ENCODE measurements at places on chromosomes 2 and 18. TPM values are rescaled to one million over a fixed set of nuclear protein-coding genes. Genes with fewer than 3 reads are reported as not detected.

GRCh38 chr2:75379476-75380210, 180.3 kb upstream of the TACR1 start:
- no peak overlapping the region for H3K27ac ChIP-seq
- H3K27me3 ChIP-seq: no peaks in the 10 kb centered on the region
- DNase-seq: no peak
- no peaks in the 10 kb centered on the region for H3K36me3 ChIP-seq

DNA sequence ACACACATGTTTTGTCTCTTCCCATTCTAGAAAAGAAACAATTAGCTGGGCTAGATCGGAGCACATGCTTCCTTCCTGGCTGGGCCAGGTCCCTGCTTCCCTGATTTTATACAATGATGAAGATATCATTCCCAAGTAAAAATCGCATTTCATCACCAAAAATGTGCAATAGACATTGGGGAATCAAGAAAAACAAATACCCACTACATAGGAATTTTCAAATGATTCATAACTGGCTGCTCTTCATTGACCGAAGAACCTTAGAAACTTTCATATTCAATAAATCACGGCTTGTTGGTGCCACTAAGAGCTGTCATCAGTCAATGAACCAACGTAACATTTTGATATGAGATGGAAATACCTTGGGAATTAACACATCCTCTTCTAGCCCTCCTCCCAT, 373.6 kb upstream of the TRIB2 start:
- no peaks in the 10 kb centered on the region for H3K4me1 ChIP-seq
- H3K27me3 ChIP-seq: no peaks in the 10 kb centered on the region
- no peak overlapping the region for H3K4me3 ChIP-seq
- DNase-seq: no peak
- no peak overlapping the region for H3K27ac ChIP-seq
- no peaks in the 10 kb centered on the region for H3K36me3 ChIP-seq

DNA sequence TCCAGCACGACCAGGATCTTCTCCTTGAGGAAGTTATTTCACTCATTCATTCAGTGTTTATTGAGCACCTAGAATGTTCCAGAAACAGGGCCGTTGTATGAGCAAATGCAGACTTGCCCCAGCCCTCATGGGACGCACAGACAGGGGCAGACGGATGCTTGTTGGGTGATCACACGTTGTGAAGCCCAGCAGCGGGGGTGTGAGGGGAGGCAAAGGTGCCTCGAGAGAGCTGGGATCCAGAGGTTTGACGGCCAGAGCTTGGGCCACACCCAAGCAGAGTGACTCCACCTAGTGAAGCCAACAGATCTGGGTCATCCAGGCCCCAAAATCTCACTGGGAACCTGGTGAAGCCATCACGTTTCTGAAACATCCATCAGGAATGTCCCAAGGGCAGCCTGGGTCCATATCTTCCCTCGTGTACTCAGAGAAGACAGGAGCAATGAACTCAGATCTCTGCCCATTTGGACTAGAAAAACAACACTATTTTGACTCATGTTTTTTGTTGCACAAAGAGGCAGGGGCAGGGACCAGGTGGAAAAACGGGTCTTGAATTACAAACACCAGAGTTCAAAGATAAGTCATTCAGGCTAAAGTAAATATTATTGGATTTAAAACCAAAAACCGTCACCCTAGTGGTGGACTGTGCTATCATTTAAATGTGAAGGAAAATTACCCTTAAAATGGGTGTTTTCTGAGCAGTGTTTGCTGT, 54.9 kb upstream of the RBM44 start:
- peaks cover 60% of the 10 kb centered on the region for H3K36me3 ChIP-seq
- no peaks in the 10 kb centered on the region for H3K27me3 ChIP-seq
- no peak for DNase-seq
- peaks cover 40% of the 10 kb centered on the region for H3K4me1 ChIP-seq
- no peak overlapping the region for H3K27ac ChIP-seq
- H3K4me3 ChIP-seq: no peak overlapping the region

- no peaks in the 10 kb centered on the region for H3K36me3 ChIP-seq
- no peak overlapping the region for H3K27ac ChIP-seq
These were observed 177.5 kb downstream of the RBM43 start for GRCh38 chr2:151083856-151084795.

DNA sequence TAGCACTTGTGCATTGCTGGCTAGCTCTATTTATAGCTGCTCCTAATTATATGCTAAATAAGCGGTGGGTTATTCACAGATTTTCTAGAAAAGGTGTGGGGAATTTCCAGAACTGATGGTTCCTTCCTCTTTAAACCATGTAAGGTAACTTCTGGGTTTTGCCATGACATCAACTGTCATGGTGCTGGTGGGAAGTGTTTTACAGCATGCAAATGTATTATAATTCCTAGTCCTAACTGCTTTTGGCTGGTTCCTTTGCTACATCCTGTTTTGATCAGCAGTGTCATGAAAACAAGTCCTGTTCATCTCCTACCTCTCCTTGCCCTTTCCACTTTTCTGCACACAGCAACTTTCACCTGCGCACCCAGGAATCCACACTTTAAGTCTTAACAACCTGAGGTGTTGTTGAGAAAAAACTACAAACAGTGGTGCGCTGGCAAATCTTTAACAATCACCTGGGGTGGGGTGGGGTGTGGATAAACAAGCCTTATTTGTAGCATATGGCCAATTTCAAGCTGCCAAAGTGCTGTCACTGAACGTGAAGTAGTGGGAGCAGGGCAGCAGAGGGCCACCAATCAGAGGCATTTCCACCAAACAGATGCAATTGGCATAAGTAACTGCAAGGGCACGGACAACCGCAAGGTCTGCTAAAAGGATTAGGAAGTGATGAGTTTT, 33.4 kb upstream of the SKOR2 start:
- H3K27me3 ChIP-seq: peaks cover 4% of the 10 kb centered on the region
- H3K36me3 ChIP-seq: no peaks in the 10 kb centered on the region
- H3K4me1 ChIP-seq: no peaks in the 10 kb centered on the region
- H3K4me3 ChIP-seq: no peak overlapping the region

GRCh38 chr18:31101183-31102024, 817 bp downstream of the DSC2 start:
- H3K36me3 ChIP-seq: no peaks in the 10 kb centered on the region
- no peak for DNase-seq
- H3K4me1 ChIP-seq: no peaks in the 10 kb centered on the region
- H3K4me3 ChIP-seq: peak overlapping the region; percentile 25

DNA sequence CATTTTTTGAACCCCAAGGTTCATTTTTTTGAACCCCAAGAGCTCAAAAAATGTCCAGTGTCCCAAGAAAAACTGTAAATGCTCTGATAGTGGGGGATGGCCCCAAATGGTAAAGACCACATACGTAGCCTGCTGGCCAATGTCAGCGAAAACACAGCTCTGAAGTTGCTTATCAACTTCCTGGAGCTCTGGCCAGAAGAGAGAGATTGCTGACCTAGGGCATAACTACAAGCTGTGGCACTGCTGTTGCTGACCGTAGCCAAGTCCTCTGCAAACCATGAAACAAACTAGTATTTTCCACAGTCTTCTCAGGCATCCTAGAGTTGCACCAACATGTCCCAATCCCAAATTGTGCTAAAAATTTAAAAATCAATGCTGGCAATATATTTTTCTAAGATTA, 50.9 kb downstream of the REEP1 start:
- DNase-seq: no peak
- H3K4me3 ChIP-seq: no peak overlapping the region
- no peak overlapping the region for H3K27ac ChIP-seq

- no peak for DNase-seq
- no peak overlapping the region for H3K4me3 ChIP-seq
- no peaks in the 10 kb centered on the region for H3K36me3 ChIP-seq
- H3K27ac ChIP-seq: no peak overlapping the region
- H3K4me1 ChIP-seq: no peaks in the 10 kb centered on the region
- peaks cover 7% of the 10 kb centered on the region for H3K27me3 ChIP-seq
These were observed 24.9 kb downstream of the COPS9 start for GRCh38 chr2:240111253-240111652.

TUBA3E gene
- not detected for total RNA-seq

ARMC9 gene
- total RNA-seq: 0.42 TPM

FARP2 gene
- 17.2 TPM for total RNA-seq

SPATA3 gene
- not detected for total RNA-seq

Measured in CD4-positive, alpha-beta T cell (primary cell).